ENCODE measurements at places on chromosomes 6 and 20. TPM values are rescaled to one million over a fixed set of nuclear protein-coding genes. Genes with fewer than 3 reads are reported as not detected.

Gene KCNK5
- total RNA-seq, result 1.1 TPM

Gene DCDC2
- total RNA-seq, result 2.0 TPM

Gene SLC17A2
- not detected for total RNA-seq

Gene POU5F1
- total RNA-seq, result 11.6 TPM

Gene SMLR1
- total RNA-seq, result not detected

Gene OPN5
- total RNA-seq, result not detected

Gene PAX1
- 0.09 TPM for total RNA-seq

Gene DEFB126
- not detected for total RNA-seq

Gene HLA-DRB1
- total RNA-seq, result not detected

Measured in A549 treated with ZK216348 at 1 μM for 4 hours (cell line).